ENCODE measurements at places on chromosomes 4 and X.

GRCh38 chr4:111666826-111667360, 478.4 kb upstream of the FAM241A start:
- no peak for DNase-seq

GRCh38 chr4:118941799-118942198, 53.1 kb downstream of the SYNPO2 start:
- DNase-seq: no peak

DNA sequence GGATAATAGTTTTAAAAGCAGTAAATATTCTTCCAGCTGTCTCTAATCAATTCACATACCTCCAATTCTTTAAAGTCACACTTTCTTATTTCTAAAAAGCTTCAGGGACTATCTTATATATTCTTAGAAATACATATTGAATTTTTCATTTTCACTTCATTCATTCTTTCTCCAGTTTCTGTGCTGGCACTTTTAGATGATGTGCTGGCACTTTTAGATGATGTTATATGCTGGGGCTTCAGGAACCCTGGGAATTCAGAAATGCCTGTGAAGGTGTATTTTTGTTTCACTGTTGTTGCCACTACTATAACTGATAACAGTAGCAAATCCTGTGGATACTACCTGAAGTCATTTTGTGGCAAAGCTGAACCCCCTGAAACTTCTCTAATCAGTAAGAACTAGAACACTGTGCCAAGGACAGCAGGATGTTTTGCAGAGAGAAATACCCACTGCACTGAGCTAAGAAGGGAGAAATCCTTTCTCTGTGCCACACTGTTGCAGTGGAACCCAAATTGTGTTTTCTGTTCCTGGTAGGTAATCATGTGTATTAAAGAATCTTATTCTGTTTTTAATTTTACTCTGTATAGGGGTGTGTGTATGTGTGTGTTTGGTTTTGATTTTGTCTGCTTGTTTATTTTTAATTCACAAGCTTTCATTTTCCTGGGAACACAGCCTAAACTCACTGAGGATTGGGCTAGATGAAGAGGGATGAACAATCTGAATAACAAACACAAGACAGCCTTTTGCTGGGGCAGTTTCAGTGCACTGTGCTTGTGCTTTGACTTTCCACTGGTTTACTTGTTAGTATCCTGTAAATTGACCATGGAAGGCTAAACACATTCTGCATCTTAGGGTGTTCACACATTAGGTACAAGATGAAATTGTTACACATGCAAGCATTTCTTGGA, 898.3 kb downstream of the CCSER1 start:
- no peak for DNase-seq

DNA sequence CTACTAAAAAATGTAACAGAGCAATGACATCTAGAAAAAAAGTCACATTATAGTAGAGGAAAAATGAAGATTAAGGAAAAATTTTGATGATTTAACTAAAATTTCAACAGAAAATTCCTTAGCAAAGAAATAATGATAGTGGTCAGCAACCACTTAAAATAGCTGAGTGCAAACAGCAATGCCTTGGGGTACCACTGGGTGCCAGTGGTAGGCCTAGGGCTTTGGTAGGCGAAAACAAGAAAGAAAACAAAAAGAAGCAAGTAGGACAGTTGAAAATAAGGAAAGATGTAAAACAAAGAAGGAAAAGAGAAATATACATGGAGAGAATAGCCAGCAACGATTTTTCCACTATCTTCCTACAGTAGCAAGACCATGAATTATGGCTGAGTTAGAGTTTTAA, 313.5 kb upstream of the IRS4 start:
- no peak for DNase-seq

- DNase-seq: no peak
Measured at GRCh38 chr4:22473268-22473667, 42.6 kb downstream of the ADGRA3 start.

GRCh38 chr4:15992167-15992485, 29.2 kb upstream of the FGFBP2 start:
- DNase-seq: no peak

- DNase-seq: no peak
Measured at GRCh38 chr4:26346203-26346620, 25.4 kb downstream of the RBPJ start.

DNA sequence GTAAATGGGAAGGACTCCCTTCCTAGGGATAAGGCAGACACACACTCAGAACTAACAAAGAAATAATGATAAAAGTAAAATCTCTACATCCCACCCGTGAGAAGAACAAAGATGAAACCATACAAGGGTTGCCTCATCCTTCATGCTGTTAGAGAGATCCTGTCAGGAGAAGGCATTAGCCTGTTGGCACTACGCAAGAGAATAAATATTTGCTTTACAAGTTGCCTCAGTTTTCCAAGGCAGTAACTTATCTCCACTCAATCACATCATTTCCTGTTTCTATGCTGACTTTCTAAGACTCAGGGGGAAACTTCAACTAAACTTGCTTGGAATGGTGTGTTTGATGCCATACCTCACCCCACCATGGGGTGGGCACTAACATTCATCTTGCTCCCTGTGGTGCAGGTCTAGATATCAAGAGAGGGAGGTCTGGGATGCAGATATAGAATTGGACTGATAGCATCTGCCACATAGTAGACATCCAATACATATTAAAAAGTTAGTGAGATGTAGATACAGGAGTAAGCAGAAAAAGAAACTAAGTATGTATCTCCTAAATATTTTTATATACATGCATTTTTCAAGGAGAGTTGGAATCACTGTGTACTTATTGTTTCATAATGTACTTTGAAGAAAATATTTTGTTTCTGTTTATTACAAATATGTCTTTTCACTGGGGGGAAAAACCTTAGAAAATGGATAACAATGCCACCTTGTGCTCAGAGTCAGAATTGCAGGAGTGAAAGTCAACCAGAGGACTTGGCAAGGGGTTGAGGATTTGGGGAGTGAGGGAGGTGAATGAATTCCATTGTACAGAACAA, 57.2 kb upstream of the BEX4 start:
- no peak for DNase-seq

DNA sequence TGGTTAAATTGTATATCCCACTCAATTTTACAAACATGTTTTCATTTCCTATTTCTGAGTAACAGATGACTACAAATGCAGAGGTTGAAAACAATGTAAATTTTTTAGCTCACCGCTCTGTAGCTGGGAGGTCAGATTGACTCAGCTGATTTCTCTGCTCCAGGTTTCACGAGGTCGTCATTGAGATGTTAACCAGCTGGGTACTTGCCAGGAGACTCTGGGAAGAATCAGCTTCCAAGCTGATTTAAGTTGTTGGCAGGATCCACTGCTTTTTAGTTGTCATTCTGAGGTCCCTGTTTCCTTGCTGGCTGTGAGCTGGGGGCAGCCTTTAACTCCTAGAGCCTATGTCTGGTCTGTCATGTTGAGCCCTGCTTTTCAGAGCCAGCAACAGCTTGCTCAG, 864.3 kb upstream of the AGA start:
- no peak for DNase-seq

DNA sequence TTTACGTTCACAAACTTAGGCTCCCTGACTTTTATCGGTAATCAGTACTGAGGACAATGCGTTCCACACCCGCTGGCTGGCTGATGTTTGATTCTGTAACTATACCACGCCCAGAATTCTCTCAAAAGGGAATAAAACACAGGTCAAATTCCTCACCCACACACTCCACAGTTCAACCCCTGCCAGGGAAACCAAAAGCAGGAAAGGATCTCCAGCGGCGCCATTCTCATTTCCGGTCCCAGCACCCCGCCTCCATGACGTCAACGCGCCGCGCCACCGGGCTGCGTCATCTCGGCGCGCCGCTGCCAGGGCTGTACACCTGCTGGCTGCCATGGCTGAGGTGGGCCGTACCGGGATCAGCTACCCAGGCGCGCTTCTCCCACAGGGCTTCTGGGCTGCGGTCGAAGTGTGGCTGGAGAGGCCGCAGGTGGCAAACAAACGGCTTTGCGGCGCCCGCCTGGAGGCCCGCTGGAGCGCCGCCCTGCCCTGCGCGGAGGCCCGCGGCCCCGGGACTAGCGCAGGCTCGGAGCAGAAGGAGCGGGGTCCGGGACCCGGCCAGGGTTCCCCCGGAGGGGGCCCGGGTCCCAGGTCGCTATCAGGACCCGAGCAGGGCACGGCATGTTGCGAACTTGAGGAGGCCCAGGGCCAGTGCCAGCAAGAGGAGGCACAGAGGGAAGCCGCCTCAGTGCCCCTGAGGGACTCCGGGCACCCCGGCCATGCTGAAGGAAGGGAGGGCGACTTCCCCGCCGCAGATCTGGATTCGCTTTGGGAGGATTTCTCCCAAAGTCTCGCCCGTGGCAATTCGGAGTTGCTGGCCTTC, at the start of the genes ACOX3 and TRMT44:
TSS of gene ACOX3 (minus strand) at position 232 of the 820 bp plus-strand sequence. CDS start 24,202 bp downstream, outside the sequence.
TSS of gene TRMT44 (plus strand) at position 286 of the 820 bp plus-strand sequence. CDS start at position 332, 46 bp downstream.
- peak; percentile 88 for DNase-seq

DNA sequence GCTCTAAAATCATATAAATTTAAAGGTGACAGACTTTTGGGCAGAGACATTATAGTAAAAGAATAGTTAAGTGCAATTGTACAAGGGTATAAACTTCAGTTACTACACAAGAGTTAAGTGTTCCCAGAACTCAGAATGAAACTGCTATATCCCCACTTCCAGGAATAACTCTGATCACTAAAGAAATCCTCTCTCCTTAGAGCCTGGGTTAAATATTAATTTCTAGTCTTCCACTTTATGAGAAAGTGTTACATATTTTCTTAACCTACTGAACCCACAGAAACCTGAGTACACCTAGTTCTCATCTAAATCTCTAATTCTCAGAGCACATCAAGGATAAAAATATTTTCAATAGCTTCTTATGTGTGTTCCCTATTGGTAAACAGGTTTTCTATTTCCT, 99.1 kb upstream of the USP38 start:
- no peak for DNase-seq

GRCh38 chrX:65925592-65925991, 114.3 kb downstream of the VSIG4 start:
- no peak for DNase-seq

- DNase-seq: no peak
Measured at GRCh38 chr4:79370026-79370425, 38.0 kb downstream of the GK2 start.

DNA sequence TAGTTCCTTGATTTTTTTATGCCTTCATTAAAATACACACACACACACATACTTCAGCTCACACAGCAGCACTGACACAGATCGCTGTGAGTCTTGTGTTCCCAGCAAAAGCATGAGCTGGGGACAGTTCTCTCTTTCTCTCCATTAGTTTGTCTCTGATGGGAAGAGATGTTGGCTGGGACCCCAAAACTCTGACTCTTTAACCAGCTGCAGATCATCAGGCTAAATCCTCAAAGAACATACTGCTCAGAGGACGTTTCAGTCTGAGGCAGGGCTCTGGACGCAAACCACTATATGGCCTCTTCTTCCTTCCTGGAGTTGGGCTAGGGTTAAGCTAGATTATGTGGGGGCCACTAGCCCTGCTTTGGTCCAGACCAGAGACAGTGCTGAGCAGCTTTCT, 109.6 kb downstream of the NHSL2 start:
- DNase-seq: no peak

DNA sequence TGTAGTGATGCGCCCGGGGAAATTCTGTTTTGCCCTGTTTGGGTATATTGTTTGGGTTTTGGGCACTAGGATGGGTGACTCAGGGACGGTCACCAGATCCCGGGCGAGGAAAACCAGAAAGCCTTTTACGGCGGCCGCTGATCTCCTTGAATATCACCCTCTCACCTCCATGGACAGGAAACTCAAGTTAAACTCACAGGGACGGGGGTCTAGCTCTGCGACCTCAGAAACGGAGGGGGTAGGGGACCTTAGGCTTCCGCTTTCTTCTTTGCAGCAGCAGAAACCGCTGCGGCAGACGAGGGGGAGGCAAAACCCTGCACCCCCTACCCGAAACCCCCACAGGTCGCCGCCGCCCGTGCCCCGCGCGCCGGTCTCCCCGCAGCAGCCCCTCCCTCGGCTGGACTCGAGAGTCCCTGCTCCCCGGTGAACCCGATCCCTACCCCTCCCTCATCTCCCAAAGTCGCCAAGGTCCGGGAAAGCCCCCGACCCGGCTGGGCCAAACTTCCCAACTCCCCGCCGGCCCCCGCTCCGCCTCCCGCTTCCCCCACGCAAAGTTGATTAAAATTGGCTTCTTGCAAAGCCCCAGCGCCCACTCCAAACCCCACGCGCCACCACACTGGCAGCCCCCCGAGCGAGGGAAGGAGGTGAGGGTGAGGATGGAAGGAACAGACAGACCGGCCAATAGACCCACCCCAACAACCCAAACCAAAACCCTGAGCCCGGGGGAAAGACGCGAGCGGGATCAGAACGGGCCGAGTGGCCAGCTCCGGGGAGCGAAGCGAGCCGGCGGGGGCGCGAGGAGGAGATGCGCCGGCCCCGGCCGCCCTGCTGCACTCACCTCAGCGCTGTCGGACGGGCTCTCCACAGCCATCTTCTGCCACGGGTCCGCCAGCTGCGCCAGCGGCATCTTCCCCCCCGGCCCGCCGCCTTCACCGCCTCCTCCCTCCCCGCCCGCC, 705 bp downstream of the RPS6KA3 start:
- peak; percentile 29 for DNase-seq

- DNase-seq: no peak
Measured at GRCh38 chrX:2242326-2242725, 258.4 kb downstream of the DHRSX start.

GRCh38 chr4:8560265-8561047, 19.7 kb upstream of the GPR78 start:
- DNase-seq: no peak
